Naive thymus-derived CD8-positive, alpha-beta T cell (primary cell): ENCODE measurements at places on chromosomes 2 and 18. TPM values are rescaled to one million over a fixed set of nuclear protein-coding genes. Genes with fewer than 3 reads are reported as not detected.

EGR4 gene
- not detected for total RNA-seq

CAPN14 gene
- 0.65 TPM for total RNA-seq

PSMA8 gene
- 1.4 TPM for total RNA-seq

IL1R1 gene
- total RNA-seq = not detected
